ENCODE measurements at places on chromosomes 1 and 21. TPM values are rescaled to one million over a fixed set of nuclear protein-coding genes. Genes with fewer than 3 reads are reported as not detected.

Gene HES2
- not detected for polyA plus RNA-seq

Gene MYOG
- polyA plus RNA-seq, result not detected

Gene ALX3
- polyA plus RNA-seq, result 19.3 TPM

Gene SGIP1
- polyA plus RNA-seq, result 10.7 TPM

Gene EXTL1
- 6.9 TPM for polyA plus RNA-seq

Gene HHIPL2
- not detected for polyA plus RNA-seq

Gene KCND3
- 13.4 TPM for polyA plus RNA-seq

Gene CELA3B
- polyA plus RNA-seq, result not detected

Gene COL24A1
- polyA plus RNA-seq, result not detected

Gene RAP1GAP
- 60.7 TPM for polyA plus RNA-seq

Gene NDUFS5
- polyA plus RNA-seq, result 540 TPM

Gene SFN
- polyA plus RNA-seq, result 50.6 TPM

Gene ATP6V1G3
- polyA plus RNA-seq, result not detected

Gene CA14
- polyA plus RNA-seq, result 18.1 TPM

Gene PPFIA4
- 6.7 TPM for polyA plus RNA-seq

Gene SLC1A7
- 0.17 TPM for polyA plus RNA-seq

Gene HPDL
- 9.4 TPM for polyA plus RNA-seq

Gene GON4L
- 17.9 TPM for polyA plus RNA-seq

Gene WNT2B
- 0.68 TPM for polyA plus RNA-seq

Gene MFAP2
- 162 TPM for polyA plus RNA-seq
